Naive thymus-derived CD8-positive, alpha-beta T cell (primary cell): ENCODE measurements at places on chromosomes 11 and 22.
A peak's percentile ranks its signal among the peaks of the same experiment; 100 is the strongest.

- no peak for DNase-seq
These were observed 33.8 kb downstream of the TRIM29 start for GRCh38 chr11:120104041-120104565.

GRCh38 chr11:16412525-16413172, 56.3 kb upstream of the SOX6 start:
- DNase-seq = no peak

GRCh38 chr11:75667831-75668450, 897 bp downstream of the MAP6 start:
- no peak for DNase-seq

- no peak for DNase-seq
These were observed 94.2 kb downstream of the ABTB2 start for GRCh38 chr11:34263441-34264091.

DNA sequence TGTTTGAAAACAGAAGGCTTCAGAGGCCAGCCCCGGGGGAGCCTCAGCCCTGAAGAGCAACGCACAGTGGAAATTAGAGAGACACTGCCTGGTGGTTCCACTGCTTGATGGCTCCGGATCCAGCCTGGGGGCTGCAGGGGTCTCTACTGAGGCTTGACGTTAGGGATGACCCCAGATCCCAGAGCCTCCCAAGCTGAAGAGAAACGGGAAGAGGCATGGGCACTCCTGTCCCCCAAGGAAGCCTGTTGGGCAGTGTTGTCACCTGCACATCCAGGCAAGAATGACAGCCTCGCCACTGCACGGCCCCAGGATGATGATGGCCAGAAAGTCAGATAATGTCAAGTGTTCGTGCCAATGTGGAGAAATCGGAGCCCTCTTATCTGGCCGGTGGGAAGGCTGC, 56.8 kb upstream of the FGF3 start:
- no peak for DNase-seq

DNA sequence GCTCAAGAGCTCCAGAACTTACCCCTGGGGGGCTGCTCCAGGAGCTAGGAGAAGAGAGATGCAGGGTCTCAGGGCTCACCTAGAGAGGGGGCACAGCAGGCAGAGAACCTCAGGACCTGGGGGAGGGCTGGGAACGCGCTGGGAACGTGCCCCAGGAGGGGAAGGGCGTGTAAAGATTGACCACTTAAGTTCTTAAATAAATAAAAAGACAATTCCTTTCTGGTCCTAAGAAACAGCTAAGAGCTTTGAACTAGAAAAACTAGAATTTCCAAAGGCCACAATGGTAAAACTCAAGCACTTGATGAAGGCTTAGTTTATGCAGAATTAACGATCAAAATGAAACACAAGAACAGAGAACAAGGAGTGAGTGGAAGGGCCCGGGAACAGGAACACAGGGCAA, 89.1 kb downstream of the CELSR1 start:
- DNase-seq = no peak

GRCh38 chr11:114915871-114916805, 237.8 kb downstream of the NXPE2 start:
- no peak for DNase-seq

DNA sequence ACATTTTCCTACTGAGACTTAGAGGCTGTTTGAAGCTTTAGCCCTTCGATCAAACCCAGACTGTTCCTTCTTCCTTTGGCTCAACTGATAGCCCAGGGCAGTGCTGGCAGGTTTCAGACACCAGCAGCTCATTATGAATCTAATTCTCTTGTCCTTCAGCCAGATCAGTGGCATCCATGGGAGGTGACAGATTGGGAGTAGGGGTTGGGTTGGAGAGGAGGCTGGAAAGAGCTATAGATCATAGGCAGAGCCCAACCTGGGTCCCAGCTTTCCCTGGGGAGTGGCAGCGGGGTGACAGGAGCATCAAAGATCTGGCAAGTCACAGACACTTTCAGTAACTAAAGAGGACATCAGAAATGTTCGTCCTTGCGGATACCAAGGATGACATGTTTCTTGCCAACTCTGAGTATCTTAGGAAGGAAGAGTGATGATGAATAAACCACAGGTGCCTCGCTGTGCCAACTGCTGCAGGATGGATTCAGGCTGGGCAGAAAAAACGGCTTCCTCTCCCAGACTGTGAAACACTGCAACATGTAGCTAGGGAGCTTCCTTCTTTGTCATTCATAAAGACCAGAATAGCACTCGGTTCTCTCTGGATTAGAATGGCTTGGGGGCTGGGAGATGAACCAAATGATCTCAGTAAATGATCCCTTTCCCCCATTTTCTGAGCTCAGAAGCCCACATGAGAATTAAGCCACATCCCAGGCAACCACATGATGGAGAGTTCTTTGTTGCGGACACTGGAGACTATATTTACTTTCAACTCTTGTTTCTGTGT, 19.1 kb downstream of the ABCC8 start:
- no peak for DNase-seq

DNA sequence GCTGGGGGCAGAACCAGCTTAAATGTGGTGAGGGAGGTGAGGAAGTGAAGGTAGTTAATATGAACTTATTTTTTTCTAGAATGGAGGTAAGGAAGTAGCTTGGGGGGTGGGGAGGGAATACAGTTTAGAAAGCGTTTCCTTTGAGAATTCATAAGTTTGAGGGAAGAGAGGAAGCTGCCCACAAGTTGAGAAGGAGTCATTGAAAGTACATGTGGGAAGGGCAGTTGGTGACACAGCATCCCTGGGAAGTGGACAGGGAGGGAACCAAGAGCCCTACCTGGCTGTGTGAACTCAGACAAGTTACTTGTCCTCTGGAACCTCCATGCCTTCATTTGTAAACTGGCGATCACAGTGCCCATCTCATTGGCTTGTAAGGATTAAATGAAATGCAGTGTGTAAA, 125.9 kb upstream of the SPON1 start:
- no peak for DNase-seq

DNA sequence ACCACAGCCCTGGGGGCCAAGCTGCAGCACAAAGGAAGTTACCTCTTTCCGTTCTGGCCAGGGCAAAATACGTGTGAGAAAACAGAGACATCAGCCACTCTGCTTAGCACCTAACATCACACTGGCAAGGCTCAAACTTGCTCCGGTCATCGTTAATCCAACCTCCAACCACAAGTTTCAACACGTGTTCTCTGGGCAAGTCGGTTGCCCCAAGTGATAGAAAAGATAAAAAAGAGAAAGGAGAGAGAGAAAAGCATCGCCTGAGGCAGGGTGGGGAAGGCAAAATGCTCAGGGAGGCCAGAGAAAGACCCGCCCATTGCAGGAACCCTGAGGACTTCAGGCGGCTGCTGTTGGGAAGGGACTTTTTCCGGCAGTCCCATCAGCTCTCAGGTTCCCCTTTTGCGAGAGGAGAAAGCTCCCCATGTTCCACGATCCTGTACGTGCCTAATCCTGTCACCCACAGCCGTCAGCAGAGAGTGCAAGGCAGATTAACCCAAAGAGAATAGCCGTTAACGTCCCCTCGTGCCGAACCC, 18.5 kb upstream of the B4GALNT4 start:
- no peak for DNase-seq

- no peak for DNase-seq
These were observed 63.4 kb downstream of the CACNG2 start for GRCh38 chr22:36640106-36640672.

DNA sequence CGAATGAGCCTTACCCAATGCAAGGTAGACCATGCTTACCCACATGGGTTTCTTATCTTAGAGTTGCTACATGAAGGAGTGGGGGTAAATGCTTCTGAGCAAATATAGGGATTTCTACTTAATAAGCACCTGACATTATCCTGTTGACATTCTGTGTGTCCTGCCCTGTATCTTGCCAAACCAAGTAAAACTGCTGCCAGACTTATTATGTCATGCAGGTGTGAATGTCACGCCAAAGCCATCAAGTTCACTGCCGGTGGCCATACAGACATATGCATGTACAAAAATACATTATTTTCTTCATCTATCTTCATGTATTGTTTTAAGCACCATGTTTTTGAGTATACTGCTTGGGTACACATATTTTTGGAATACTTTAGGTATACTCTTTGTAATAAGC, 70.2 kb downstream of the NOX4 start:
- DNase-seq = no peak

DNA sequence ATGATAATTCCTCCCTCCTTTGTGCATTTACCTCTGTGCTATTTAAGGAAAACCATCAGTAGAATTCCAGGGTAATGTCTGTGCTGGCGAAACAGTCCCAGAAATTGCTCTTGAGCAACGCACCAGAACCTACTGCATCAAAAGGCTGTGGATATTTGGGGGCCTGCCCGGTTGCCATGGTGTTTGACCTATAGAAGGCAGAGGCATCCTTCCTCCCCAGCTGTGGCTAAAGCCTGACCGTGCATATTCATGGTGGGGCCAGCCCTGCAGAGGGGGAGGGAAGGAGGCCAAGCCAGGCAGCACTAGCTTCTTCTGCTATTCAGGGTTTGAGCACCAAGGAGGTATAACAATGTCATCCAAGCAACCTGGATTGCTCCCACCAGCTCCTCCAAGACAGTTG, 215.0 kb upstream of the E2F8 start:
- DNase-seq = no peak

GRCh38 chr22:43550024-43550620, 138.3 kb downstream of the MPPED1 start:
- no peak for DNase-seq

- no peak for DNase-seq
These were observed at the start of gene FJX1 for GRCh38 chr11:35617687-35618496. Gene FJX1 (plus strand): TSS chr11:35618460. CDS start chr11:35618637, 177 bp downstream.

- DNase-seq = peak; percentile 56
These were observed at the start of gene VWCE for GRCh38 chr11:61294717-61295595. Gene VWCE (minus strand): TSS chr11:61295316. CDS start chr11:61295037, 279 bp downstream.

DNA sequence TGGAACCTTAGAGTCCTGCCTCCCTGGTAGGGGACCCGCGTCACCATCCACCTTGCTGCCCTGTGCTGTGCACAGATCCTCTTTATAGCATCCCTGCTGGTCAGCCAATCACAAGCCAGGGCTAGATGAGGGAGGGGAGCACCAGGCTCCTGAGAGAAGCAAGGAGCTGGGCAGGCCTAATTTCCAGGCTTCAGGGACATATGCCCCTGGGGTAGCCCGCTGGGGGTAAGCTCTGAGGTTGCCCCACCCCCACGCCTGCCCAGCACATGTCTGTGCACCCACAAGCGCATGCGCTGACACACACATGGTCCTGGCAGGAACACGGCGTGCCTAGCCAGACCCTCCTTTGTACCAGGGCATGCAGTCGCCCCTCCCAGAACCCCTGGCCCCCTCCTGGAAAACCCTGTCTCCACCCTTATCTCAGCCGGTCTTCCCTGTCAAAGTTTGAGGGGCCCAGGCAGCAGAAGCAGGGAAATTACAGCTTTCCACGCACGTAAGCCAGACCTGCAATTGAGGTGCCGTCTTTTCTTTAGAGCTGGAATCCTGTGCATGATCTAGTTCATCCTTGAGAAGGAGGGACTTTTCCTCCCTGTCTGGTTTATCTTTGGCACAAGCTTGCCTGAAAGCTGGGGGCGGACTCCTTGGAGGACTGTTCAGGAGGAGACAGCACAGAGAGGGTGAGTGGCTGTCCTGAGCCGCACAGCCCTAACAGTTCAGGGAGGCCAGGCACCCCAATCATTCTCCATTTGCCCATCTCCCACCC, 2.1 kb downstream of the SSTR3 start:
- no peak for DNase-seq

- DNase-seq = no peak
These were observed 5.3 kb upstream of the CD44 start for GRCh38 chr11:35133656-35134055.

- DNase-seq = no peak
These were observed 105.5 kb downstream of the MICAL3 start for GRCh38 chr22:17918840-17919239.

DNA sequence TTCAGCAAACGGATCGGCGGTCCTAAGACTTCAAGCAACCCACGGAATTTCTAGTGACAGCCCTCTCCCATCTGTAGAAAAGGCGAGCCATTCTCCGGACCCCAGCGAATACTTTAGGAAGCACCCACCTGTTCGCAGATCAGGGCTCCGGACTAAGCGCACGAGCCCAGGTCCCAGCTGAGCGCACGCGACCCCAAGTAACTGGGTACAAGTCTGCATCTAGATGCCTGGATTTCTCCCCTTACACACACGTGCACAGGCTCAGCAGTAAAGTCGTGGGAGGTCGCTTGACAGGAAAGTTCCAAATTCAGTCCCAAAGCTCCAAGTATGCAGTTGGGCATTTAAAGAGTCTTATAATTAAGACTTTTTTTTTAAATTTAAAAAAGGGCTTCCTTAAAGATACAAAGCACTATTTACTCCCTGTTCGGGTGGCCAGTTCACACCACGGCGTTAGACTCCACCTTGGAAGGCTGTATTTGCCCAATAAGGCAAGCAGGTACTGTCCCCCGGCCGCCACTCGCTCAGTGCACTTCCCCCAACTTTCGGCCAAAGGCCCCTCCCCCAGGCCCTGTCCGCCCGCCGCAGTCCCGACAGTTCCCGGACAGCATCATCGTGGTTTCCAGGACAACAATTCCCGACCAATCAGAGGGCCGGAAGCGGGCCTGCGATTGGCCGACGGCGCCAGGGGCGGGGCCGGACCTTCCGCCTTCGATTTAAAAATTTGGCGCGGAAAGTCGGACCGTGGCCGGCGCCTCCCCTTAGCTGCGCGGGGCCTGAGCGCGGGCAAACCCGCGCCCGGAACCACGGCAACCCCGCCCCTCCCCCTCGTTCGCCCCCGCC, at the start of gene E2F8:
E2F8 (minus strand) TSS at position 526 of the 840 bp plus-strand sequence. CDS start 824 bp downstream, outside the sequence.
- DNase-seq = peak; percentile 58

DNA sequence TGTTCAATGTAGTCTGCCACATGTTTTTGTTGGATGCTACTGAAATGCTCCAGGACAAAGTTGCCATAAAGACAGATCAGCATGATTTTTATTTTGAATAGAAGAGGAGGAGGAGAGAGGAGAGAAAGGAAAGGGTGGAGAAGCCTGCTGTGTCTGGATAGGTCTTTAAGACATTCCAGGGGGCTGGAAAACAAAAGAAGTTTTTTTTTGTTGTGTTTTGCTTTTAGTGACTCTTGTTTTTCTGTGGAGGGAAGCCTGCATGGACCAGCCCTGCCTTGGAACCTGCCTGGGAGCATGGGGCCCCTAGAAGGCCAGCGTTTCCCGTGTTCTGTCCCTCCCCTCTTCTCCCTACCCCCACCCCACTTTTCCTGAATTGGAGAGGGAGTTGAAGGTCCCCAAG, 2.3 kb downstream of the TSPAN18 start:
- DNase-seq = no peak

- peak; percentile 76 for DNase-seq
These were observed 6.0 kb upstream of the IFT27 start for GRCh38 chr22:36781656-36782627.

GRCh38 chr22:43967069-43967468, 11.8 kb downstream of the SAMM50 start:
- no peak for DNase-seq

GRCh38 chr11:40732132-40732531, 727.3 kb downstream of the LRRC4C start:
- DNase-seq = no peak

- no peak for DNase-seq
These were observed 393.6 kb downstream of the KCNA4 start for GRCh38 chr11:29623144-29623722.

GRCh38 chr22:37913233-37913721, 7.2 kb downstream of the MICALL1 start:
- no peak for DNase-seq

- DNase-seq = no peak
These were observed 3.3 kb upstream of the PACS1 start for GRCh38 chr11:66066751-66067150.

GRCh38 chr11:63985812-63986155, 454 bp upstream of the OTUB1 start:
- DNase-seq = peak; percentile 65
